ENCODE measurements at places on chromosomes 16 and 17.

- DNase-seq, result no peak
Measured at GRCh38 chr17:16493531-16494046, 1.6 kb upstream of the LRRC75A start.

DNA sequence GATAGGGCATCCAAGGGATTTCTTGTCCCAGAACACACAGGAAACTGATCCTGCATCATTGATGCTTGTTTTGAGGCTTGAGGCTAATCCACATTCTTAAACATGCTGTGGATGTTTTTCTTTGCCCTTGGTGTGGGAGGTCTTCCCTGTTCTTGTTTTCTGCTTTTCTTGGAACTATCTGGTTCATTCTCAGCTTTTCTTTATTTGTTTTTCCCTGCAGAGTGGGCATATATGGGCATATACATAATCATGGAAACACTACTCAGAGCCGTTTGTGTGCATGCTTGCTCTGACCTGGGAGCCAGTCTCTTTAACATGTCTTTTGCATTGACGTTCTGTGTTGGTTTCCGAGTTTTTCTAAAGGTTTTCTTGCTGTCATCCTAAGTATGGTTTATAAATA lies 300.0 kb downstream of the SNX29 start:
- peak; percentile 7 for DNase-seq

DNA sequence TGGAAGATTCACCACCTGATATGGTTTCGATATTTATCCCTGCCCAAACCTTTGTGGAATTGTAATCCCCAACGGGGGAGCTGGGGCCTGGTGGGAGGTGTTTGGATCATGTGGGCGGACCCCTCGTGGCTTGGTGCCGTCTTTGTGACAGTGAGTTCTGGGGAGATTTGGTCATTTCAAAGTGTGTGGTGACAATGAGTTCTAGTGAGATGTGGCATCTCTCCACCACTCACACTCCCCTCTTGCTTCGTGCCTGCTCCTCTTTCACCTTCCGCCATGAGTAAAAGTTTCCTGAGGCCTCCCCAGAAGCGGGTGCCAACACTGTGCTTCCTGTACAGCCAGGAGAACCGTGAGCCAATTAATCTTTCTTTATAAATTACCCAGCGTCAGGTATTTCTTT lies 9.7 kb downstream of the CCDC57 start:
- no peak for DNase-seq

DNA sequence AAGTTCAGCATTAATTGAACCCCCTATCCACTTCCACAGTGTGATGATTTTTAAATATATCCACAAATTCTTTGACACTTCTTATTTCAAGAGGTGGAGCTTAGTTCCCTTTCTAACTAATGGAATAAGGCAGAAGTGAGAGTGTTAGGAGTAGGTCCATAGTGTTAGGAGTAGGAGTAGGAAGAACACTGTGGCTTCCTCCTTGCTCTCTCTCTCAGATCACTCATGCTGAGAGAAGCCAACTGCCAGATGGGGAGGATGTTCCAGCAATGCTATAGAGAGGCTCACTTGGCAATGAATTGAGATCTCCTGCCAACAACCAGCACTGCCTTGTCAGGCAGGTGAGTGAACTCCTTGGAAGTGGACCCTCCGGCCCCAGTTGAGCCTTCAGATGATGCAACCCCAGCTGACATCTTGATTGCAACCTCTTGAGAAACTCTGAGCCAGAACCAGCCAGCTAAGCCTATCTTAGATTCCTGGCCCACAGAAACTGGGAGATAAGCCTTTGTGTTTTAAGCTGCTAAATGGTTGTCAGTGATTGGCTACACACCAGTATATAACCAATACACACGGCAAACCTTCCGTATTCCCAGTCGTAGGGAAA lies 44.3 kb downstream of the SPECC1 start:
- no peak for DNase-seq

DNA sequence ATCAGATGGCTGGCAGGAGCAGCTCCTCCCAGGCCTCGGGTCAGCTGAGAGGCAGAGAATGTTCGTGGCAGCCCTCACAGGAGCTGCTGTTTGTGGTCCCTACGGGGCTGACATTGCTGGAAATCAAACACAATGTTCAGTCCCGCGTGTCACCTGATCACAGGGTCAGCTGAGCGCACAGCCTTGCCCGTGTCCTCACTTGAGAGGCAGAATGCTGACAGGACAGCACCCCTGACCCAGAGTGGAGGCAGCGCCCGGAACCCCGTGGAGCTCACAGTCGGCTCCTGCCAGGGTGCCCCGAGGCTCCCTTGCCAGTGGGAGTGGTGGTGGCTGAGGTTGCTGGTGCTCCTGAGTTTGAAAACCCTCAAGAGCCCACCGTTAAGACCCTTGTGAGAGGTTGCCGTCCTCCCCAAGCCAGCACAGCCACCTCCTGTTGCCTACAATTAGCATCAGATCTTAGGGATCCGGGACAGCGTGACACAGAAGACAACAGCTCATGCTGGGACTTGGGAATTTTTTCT lies 3.6 kb upstream of the CHMP6 start:
- DNase-seq, result no peak

- DNase-seq, result peak; percentile 60
Measured at GRCh38 chr16:24689128-24689527, 40.3 kb upstream of the TNRC6A start.

GRCh38 chr17:77644181-77645071 lies 314.1 kb upstream of the TNRC6C start:
- DNase-seq, result no peak

GRCh38 chr17:82881900-82882714 lies 42.3 kb upstream of the ZNF750 start:
- no peak for DNase-seq

GRCh38 chr17:33534087-33534486 lies 241.0 kb upstream of the ASIC2 start:
- no peak for DNase-seq

DNA sequence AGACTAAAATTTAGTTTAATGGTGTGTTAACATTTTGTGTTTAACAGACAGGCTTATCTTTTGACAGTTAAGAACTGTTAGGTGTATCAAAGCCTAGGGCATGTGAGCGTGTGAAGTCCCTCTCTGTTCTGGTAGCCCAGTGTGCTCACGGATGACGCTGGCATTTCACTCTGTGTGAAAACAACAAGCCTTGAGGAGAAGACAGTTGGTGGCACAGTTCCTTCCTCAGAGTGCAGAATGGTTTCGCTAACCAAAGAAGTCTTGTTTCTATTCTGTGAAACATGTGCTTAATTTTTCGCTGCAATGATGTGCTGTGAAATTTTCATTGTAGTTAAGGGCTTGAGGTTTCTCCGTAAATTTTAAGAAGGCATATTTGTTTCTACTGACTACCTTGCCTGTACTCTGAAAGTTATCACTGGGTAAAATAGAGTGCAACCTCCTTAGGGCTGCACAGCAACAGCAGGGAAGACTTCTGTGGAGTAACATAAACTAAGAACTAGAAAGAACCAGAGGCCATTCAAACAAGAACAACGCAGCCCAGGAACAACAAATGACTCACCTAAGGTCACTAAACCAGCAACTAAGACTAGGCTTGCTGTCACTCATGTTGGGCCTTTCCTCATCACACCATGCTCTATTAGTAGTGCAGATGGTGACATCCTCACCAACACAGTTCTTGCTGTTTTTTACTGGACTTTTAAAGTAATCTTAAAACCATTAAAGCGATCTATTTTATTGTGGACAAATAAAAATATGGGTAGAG lies 33.4 kb downstream of the BRD7 start:
- no peak for DNase-seq

GRCh38 chr16:55120826-55121225 lies 190.2 kb downstream of the IRX5 start:
- no peak for DNase-seq

- no peak for DNase-seq
Measured at GRCh38 chr16:62100651-62101050, 64.4 kb upstream of the CDH8 start.

GRCh38 chr16:80803339-80804055 lies 901 bp downstream of the CDYL2 start:
- DNase-seq, result no peak

DNA sequence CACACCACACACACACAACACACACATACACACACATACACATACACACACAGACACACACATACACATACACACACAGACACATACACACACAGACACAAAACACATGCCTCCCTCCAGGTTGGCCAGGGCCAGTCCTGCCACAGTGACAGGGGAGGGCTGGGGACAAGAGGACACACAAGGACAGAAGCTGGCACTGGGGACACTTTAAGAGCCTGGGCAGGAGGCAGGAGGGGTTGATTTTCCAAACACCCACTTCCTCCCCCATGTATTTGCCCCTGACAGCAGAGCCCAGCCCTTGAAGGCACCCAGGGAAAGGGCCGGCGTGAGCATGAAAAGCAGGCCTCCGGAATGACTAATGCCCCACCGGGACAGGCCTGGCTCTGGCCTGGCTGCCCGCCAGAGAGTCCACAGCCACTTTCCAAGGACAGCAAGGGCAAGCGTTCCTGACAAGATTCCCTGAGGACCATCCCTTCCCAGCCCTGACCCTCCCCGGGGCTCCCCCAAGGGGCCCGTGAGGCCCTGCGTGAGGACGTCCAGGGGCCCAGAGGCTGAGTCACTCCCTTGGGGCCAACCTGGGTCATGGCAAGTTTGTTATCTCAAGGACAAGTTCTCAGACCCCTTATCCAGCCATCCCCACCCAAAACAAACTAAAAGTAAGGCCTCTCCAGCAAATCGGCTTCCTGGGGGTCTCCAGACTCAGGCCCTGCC lies 235.6 kb downstream of the ZNF423 start:
- peak; percentile 95 for DNase-seq

DNA sequence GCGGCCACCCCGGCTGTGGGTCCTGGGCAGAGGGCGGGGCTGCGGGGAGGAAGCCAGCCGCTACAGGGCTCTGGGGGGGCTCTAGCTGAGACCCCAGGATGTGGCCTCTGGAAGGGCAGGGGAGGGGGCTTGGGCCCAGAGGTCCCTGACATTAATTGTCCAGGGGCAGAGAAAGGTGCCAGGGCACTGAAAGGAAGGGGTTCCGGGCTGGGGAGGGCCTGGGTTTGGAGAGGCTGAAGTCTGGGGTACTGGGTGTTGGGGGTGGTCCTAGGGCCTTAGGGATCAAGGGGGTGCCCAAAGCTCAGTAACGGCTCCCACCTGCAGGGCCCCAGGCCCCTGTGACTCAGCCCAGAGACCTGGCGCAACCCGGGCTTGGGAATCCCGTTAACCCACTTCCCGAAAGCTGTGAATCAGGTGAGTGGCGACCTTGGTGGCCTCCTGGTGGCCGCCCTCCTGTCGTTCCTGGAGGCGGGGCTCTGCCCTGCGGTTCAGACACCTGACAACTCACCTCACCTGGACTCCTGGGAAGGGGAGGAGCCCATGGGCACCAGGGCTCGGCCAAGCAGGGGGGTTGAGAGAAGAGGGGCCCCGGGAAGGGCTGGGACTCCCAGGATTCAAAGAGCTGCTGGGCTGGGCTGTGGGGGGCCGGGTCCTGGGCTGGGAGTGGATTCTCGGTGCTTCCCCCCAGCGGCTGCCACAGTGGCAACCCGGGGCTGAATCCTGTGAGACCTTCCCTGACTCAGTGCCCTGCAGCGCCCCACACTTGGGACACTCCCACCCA lies 465 bp upstream of the PRSS22 start:
- no peak for DNase-seq

DNA sequence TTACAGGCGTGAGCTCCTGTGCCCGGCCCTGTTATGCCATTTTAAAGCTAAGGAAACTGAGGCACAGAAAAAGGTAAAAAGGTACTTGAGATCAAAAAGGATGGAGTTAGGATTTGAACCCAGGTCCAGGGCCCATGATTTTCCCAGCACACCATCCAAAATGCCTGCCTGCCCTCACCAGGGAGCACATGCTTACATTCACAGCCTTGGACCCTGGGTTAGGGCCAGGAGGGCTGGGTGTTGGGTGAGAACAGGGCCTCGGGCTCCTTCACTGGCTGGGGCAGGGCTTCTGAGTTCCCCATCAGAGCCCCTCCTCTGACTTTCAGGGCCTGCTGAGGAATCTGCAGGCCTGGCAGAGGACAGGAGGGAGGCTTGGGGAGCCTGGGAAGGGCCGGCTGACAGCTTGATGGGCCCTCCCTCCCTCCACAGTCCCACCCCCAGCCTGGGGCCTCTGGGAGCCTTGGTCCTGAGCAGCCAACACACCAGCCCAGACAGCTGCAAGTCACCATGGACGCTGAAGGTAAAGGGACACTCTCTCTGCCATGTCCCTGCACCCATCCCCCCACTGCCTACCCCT lies at the start of gene QPRT:
Gene QPRT, plus strand, starts transcription at position 490 of the 577 bp plus-strand sequence. Its CDS starts 18 bp downstream, at position 508.
- DNase-seq, result no peak

DNA sequence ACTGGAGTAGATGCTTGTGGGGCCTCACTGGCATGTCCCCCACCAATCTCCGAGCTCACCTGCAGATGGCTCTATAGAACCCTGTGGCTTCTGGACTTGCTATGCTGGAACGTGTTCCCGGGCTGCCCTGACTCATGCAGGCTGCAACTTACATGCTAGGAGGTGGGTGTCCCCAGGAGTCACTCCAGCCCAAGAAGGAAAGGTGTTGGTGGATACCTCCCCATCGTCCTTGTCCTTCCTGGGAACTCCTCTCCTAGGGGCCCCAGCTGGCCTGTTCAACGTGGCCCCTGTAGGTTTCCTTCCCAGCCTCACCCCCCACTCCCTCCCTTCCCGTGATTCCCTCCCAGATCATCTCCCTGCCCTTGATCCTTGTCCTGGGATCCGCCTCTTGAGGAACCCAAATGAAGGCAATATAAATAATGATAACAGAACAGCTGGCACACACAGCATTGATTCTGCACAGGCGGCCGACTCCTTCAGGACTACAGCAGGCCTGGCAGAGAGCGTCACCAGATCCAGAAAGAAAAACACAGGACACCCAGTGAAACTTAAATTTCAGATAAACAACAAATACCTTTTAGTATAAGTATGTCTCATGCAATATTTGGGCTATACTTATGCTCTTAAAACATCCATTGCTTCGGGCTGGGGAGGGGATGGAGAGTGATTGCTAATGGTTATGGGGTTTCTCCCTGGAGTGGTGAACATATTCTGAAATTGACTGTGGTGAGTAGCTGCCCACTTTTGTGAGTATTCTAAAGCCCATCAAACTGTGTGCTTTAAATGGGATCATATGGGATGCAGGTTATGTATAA lies 221.1 kb upstream of the GSE1 start:
- no peak for DNase-seq

DNA sequence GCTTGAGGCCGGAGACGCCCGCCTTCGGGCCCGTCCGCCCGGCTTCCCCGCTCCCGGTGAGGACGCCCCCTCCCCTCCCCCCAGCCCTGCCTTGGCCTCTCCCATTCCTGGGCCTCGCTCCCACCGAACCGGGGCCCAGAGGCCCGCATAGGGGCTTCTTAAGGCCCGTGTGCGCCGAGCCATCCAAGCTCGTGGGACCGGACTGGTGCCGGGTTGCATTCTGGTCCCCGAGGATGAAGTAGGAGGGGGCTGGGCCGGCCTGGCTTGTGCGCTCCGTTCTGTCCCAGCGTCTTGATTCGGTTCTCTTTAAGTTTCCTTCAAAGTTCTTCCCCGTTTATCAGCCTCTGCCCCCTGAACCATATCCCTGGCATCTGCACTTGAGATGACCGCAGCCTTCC lies 488 bp downstream of the SENP3 start:
- no peak for DNase-seq
